ENCODE measurements at places on chromosomes 2 and 18. TPM values are rescaled to one million over a fixed set of nuclear protein-coding genes. Genes with fewer than 3 reads are reported as not detected.

CRYGB gene
- not detected for total RNA-seq

- no peak for DNase-seq
Observed at GRCh38 chr18:22346953-22347605, 70.6 kb downstream of the CTAGE1 start.

DNA sequence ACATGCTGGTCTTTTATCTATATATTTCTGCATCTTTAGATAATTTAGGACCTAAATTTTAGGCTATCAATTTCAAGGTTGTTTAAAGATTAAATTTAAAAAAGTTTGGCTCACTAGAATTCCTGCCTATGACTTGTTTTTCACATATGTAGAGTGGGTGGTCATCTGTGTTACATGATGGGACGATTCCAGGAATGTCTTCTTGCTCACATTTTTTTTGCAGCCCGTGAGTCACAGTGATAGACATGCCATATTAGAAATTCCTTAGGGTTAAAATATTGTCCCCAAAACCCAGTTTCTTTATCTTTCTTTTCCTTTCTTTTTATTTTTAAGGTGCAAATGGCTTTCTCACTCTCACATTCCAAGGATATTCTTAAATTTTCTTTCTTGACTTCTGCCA lies 652.0 kb downstream of the PLCL1 start:
- DNase-seq = no peak

- no peak for DNase-seq
Observed at GRCh38 chr18:13136056-13136903, 82.3 kb upstream of the LDLRAD4 start.

DNA sequence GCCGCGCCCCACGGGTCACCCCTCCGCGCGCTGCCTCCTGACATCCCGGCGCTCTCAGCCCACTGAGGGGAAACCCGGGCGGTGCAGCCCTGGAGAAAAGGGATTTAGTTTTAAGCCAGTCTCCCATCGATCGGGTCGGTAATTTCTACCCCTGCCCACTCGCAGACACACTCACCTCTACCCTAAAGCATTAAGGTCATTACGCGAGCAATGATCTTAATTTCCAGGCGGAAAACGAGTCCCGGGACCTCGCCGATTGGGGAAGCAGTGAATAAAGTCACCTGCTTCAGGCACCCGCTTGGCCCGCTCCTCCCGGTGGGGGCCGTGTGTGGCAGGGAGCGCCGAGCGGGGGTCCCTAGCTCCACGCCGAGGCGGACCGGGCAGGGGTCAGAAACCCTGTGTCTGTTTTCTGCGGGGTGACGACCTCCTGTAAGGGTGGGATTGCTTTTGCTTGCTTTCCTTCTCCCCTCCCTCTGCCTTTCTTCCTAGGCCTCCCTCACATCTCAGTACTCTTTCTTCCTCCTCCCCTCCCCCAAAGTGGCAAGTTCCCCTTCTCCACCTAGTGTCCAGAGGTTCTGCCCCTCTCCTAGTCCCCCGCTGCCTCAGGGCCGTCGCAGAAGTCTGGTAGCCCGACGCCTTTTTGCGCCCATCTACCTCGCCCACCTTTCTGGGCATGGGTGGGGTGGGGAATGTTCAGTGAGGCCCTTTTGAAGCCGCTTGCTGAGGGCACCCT lies 142.6 kb downstream of the MEIS1 start:
- DNase-seq = no peak

GRCh38 chr2:110115291-110116032 lies at the start of gene MALL:
Gene MALL, minus strand, starts transcription at chr2:110115822. Its CDS starts 30 bp downstream, at chr2:110115792.
- DNase-seq = no peak

- no peak for DNase-seq
Observed at GRCh38 chr2:51510303-51510702, 478.4 kb upstream of the NRXN1 start.

- no peak for DNase-seq
Observed at GRCh38 chr2:62406573-62407043, 99.4 kb downstream of the TMEM17 start.

HRH4 gene
- total RNA-seq = 3.2 TPM

- DNase-seq = no peak
Observed at GRCh38 chr2:42128721-42129486, 40.2 kb upstream of the EML4 start.

MAL gene
- total RNA-seq = 127 TPM

CDH20 gene
- 0.35 TPM for total RNA-seq

- no peak for DNase-seq
Observed at GRCh38 chr2:20141056-20141762, 83.7 kb downstream of the SDC1 start.

GRCh38 chr2:117958186-117958585 lies 55.7 kb downstream of the CCDC93 start:
- no peak for DNase-seq

Data from T-helper 17 cell (primary cell).